A549 treated with RU486 at 1 μM for 4 hours (cell line): ENCODE measurements at places on chromosomes 7 and 10. TPM values are rescaled to one million over a fixed set of nuclear protein-coding genes. Genes with fewer than 3 reads are reported as not detected.

The PVRIG gene
- total RNA-seq: not detected in 5 replicates

The OR6B1 gene
- not detected in 5 replicates for total RNA-seq

The INMT gene
- total RNA-seq: not detected in 5 replicates

The ASIC3 gene
- 5.7 to 12.6 TPM (median 12.2 TPM) in 5 replicates for total RNA-seq

The GPER1 gene
- 0.53 to 1.1 TPM (median 0.82 TPM) in 5 replicates for total RNA-seq

The PNLIPRP3 gene
- not detected in 5 replicates for total RNA-seq
